ENCODE measurements at places on chromosomes 7 and 10.

DNA sequence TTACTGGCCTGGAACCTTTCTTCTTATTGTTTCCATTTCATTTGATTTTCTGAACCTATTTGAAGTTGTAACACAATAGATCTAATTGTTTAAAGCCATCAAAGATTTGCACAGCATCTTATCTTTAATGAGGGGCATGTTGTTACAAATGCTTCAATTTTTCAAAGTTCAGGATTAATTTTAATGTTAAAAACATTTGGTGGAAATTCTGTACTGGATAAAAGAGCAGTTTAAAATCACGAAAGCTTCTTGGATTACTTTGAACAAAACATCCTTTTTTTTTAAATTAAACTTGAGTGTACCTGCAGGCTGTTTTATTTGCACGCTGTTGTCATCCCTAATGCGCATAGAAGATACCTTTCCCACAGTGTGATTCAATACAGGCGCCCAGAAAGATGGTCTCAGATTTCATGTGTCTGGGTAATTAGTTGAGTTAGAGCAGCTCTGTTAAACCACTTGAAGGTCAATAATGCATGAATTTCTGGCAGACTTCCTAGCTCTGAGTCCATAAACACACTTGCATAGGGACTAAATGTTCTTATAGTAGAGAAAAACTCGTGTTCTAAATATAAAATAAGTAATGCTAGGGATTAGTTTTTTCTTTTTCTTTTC lies 29.3 kb upstream of the DDX50 start:
- no peak for DNase-seq

DNA sequence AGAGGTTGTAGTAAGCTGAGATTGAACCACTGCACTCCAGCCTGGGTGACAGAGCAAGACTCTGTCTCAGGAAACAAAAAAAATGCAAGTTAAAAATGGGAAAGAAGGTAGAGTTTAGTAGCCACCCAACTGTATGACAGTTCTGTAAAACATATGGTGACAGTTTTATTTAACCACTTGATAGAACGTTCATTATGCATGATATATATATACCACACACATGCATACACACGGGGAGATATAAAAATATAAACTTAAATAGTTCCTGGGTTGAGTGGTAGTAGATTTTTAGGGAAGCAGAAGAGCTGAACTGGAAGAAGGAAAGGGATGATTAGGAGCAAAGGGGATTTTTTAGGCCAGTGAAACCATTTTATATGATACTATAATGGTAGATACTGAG lies 120.0 kb downstream of the KMT2C start:
- DNase-seq, result no peak

DNA sequence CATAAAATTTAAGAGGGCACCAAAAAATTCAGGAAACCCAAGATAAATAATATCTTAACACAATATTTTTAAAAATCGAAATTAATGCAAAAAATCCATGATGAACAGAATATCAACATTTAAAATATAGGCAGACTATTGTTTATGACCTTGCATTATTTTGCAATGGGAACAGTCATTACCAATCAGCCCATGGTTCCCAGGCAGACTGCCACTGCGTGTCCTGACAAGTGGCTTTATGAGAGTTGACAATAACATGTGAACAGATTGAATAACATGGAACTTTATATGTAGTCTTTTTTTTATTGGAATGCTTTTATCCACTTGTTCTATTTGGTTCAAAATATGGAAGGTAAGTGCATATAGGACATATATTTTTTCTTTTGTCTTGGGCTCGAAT lies 3.1 kb upstream of the AVPI1 start:
- no peak for DNase-seq

- no peak for DNase-seq
Observed at GRCh38 chr10:28849821-28850220, 172.5 kb downstream of the BAMBI start.

GRCh38 chr10:97466755-97467154 lies 20.8 kb downstream of the ZDHHC16 start:
- no peak for DNase-seq

- DNase-seq, result no peak
Observed at GRCh38 chr10:131431978-131432690, 120.6 kb upstream of the TCERG1L start.

DNA sequence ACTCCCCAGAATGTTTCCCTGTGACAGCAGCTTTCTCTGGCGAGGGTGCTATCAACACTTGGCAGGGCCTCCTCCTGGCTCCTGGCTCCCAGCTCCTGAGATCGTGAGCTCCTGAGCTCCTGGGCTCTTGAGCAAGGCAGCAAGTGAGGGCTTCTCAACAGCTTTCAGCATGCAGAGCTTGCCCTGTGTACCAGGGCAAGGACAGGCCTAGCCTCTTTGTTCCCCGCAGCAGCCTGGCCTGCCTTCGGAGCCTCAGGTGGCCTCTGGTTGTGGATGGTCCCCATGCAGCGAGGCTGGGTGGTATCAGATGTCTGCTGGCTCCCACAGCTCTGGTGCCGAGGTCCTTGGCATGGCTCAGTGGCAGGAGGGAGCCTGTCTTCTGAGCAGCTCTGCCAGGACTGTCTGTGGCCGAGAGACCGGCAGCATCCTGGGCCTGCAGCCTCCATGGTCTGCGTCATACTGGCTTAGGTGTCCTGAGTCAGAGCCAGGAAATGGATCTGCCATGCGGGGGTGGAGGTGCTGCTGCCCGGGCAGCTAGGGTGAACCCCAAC lies 44.2 kb downstream of the ZMIZ1 start:
- no peak for DNase-seq

- no peak for DNase-seq
Observed at GRCh38 chr7:107034553-107034952, 10.0 kb upstream of the PRKAR2B start.

DNA sequence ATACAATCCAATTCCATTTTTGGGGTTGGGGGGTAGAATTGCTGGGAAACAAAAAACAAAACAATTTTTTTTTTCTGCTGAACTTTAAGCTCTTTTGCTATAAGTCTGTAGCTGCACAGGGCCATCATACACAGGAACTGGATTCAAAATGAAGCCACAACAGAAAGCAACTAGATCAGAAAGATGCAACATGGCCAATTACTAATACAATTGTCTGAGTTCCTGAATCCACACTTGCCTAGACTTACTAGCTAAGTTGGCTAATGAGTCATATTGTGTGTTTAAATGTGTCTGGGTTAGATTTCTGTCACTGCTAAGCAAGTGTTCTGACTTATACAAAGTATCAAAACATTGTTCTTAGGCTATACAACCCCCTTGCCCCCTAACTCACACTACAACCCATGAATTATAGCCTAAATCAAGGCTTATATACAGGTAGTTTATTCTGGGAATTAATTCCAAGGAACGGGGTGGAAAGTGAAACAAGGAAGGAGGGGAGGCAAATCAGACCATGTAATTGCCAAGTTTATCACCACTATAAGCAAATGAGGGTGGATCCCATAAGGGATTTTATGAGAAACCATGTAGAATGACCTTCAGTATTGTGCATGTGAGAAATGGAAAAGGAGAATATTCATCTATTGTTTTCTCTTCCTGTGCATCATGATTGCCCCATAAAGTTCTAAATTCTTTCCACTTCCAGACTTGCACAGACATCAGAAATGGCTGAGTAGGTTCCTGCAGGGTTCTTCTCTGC lies 337.9 kb upstream of the SORCS1 start:
- no peak for DNase-seq

DNA sequence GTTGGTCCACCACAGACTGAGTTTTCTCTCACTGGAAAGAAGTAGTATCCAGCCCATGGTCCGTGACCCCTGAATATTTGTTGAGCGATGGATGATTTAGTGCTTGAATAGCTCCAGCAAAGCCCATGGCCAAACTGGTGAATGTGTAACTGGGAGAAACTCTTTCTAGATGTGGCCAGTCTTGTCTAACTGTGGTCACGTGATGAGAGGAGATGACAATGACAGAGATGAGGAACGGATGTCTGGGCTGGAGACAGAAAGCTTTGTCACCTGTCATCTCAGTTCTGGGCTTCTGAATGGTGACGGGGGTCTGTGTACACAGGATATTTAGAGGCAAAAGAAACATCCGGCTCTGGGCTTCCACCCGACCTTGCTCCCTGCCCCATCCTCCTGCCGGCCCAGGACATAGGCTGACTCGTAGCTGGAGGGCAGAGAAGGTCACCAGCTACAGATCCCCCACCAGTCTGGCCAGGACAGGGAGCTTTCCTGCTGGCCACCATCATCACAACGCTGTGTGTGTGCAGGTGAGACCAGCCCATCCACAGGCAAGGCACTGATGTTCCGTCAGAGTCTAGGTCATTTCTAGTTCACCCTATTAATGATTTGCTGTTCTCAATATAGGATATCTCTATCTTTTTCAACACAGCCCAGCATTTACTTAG lies 152.5 kb upstream of the TNS3 start:
- no peak for DNase-seq

DNA sequence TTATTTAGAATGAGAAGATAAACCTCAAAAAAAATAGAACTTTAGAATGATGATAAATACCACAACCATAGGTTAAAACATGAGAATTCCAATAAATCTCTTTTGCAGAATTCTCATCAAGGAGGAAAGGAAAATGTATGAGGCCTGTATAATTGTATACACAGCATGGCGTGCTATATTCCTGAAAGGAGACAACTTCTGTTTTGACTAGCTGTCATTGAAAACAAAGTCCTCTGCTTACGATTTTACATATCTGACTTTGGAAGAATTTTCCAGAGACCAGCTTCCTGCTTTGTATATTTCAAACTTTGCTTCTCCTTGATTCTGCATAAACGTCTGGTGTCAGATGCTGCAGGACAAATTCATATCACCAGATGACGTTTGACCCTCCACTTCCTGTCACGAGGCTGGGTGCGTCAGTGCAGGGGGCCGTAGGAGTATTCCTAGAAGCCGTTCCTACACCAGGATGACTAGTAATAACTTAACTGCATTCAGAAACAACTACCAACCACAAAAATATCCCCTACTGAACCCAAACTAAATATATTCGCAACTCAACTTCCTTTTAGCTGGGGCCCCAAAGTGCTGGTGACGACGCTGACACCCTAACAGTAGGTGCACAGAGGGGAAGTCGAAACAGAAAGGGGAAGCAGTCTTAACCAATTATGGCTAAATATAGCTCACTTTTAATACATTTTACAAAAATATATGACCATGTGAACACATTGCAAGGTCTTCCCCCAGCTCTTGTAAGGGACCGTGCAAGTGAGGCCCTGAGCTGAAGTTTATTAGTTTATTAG lies 178.6 kb upstream of the INHBA start:
- DNase-seq, result peak; percentile 79

GRCh38 chr7:138278601-138279000 lies 181.5 kb upstream of the TRIM24 start:
- no peak for DNase-seq

GRCh38 chr7:100895701-100895955 lies at the start of gene ACHE:
TSS of gene ACHE (minus strand) at chr7:100895888. CDS start at chr7:100894232, 1,656 bp downstream.
- no peak for DNase-seq

GRCh38 chr7:4962872-4963775 lies 4.1 kb upstream of the MMD2 start:
- DNase-seq, result no peak

- no peak for DNase-seq
Observed at GRCh38 chr7:88279323-88279722, 27.4 kb downstream of the STEAP4 start.

DNA sequence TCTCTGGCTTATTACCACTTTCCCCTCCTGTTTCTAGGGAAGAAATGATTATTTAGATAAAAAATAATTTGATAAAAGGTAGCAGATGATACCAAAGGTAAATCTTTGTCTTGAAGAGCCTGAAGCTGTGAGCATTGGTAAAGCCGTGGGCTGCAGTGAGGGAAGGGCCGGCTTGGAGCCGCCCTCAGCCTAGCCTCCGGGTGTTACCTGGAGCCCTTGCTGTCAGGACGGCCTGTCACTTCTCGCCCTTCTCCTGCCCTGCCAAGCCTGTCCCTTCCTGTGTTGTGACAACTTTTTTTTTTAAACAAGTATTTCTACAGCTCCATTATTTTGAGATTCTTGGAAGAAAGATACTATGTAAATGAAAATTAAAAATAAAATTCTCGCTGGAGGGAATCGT lies 7.0 kb downstream of the CUX1 start:
- no peak for DNase-seq

- no peak for DNase-seq
Observed at GRCh38 chr10:1434912-1435692, 302.2 kb downstream of the ADARB2 start.
